ENCODE measurements at places on chromosomes 1 and 21. TPM values are rescaled to one million over a fixed set of nuclear protein-coding genes. Genes with fewer than 3 reads are reported as not detected.

Gene KRTAP21-2
- total RNA-seq, result not detected

Gene PLPPR4
- total RNA-seq, result not detected

Gene CD1D
- 0.07 TPM for total RNA-seq

- H3K4me3 ChIP-seq, result no peak overlapping the region
- H3K27me3 ChIP-seq, result no peaks in the 10 kb centered on the region
- H3K36me3 ChIP-seq, result peaks cover 29% of the 10 kb centered on the region
Observed at GRCh38 chr1:229133811-229134210, 137.1 kb upstream of the RAB4A start.

DNA sequence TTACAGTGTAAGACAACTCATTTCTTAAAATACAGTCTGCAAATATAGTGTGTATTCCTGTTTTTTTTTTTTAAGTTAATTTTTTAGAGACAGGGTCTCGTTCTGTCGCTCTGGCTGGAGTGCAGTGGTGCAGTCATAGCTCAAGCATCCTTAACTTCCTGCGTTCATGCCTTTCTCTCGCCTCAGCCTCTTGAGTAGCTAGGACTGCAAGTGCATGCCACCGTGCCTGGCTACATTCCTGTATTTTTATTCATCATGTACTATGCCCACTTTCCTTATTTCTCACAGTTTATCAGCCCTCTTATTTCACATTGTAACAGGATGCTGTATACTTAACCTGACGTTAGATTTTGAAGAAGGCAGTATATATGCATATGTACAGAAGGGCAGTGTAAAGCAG is 26.7 kb downstream of the MIER1 start:
- H3K4me1 ChIP-seq, result peaks cover 35% of the 10 kb centered on the region
- no peak for DNase-seq
- peaks cover 65% of the 10 kb centered on the region for H3K36me3 ChIP-seq
- H3K27ac ChIP-seq, result peak overlapping the region; percentile 4

DNA sequence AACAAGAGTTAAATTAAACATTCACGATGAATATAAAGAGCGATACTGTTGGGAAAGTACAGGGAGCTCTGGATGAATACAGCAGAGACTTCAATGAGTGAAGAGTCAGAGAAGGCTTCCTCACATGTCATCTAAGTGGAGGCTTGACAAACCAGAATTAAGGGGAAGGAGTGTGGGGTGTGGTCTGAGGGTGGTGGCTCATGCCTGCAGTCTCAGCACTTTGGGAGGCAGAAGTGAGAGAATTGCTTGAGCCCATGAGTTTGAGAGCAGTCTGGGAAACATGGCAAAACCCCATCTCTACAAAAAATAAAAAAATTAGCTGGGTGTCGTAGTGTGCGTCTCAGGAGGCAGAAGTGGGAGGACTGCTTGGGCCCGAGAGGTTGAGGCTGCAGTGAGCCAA is 8.7 kb downstream of the SDHB start:
- no peaks in the 10 kb centered on the region for H3K27me3 ChIP-seq
- H3K36me3 ChIP-seq, result peaks cover 31% of the 10 kb centered on the region
- no peak overlapping the region for H3K27ac ChIP-seq
- no peak overlapping the region for H3K4me3 ChIP-seq

DNA sequence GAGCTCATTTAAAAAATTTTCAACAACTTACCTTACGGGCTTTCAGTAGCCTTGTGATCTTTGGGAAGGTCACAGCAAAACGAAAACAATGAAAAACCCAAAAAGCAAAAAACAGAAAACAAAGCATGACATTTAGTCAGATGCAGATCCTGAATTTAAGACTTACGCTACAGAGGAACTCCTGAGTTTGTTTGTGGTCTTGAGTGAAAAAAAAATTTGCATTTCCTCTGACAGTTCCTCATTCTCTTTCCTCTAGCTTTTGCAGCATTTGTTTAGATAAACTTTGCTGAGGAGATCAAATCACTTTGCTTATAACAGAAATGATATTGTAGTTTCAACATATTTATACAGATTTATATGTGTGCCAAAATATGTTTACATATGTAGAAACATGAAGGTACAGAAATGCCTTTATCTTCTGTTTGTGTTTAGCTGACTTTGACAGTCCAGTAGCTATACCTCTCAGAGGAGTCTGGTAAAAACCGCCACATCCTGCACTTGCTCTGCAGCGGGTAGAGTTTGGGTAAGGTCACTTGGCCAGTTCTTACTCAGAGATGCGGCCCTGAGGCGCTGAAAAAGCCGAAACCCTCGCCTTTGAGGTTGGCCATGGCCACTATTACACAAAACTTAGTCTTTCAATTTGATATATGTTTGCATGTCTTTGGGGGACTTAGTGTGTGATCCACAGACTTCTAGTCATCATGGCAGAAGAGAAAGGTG is 142.5 kb downstream of the TNR start:
- no peak overlapping the region for H3K27ac ChIP-seq
- no peaks in the 10 kb centered on the region for H3K36me3 ChIP-seq
- H3K4me3 ChIP-seq, result no peak overlapping the region
- no peaks in the 10 kb centered on the region for H3K4me1 ChIP-seq

- H3K4me1 ChIP-seq, result no peaks in the 10 kb centered on the region
- no peaks in the 10 kb centered on the region for H3K27me3 ChIP-seq
- H3K4me3 ChIP-seq, result no peak overlapping the region
- no peaks in the 10 kb centered on the region for H3K36me3 ChIP-seq
- DNase-seq, result no peak
Observed at GRCh38 chr1:121413821-121414220, 229.0 kb downstream of the SRGAP2C start.

DNA sequence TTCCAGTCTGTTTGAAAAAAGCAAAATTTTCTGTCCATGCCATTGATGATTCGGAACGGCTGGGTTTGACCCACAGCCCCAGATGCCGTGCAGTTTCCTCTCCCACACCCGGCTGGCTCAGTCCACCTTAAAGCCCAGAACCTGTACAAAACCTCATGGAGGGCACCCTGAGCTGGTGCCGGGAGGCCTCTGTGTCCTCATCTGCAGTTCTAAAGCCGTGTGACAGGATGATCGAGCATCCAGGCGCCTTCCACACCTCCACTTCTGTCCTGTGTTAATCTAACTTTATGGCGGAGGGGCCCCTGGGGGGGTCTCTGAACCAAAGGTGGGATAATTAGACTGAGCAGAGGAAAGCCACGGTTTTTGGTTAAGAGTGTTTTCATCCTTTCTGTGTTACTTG is 49.6 kb downstream of the SLC37A1 start:
- H3K27ac ChIP-seq, result no peak overlapping the region
- no peak for DNase-seq
- H3K36me3 ChIP-seq, result peaks cover 28% of the 10 kb centered on the region
- H3K27me3 ChIP-seq, result no peaks in the 10 kb centered on the region

- H3K4me1 ChIP-seq, result no peaks in the 10 kb centered on the region
- no peak for DNase-seq
- no peak overlapping the region for H3K4me3 ChIP-seq
- no peak overlapping the region for H3K27ac ChIP-seq
- H3K36me3 ChIP-seq, result no peaks in the 10 kb centered on the region
- H3K27me3 ChIP-seq, result no peaks in the 10 kb centered on the region
Observed at GRCh38 chr1:191134796-191135195, 657.1 kb upstream of the BRINP3 start.

DNA sequence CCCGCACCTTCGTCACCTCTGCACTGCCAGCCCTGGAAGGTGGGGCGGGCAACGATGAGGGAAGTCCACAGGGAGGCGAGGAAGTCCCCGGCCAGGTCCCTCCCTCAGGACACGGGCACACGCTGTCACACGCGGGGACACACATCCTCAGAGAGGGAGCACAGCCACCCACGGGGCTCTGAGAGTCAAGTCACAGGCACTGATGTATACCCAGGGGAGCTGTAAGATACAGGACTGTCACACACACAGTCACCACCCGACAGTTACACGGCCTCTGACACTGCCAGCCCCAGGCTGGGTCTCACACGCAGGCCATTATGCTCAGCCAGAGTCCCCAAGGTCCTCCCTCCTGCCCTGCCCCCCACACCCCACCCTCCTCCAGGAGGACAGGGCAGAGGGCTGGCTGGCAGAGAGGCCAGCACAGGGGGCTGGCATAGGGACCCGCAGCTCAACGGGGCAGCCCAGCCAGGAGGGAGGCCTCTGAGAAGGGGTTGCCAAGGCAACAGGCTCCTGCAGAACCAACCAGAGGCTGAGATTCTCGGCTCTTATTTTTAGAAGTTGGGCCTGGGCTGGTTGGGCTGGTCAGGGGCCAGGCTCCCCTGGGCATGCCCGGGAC is 17.7 kb upstream of the ADGRB2 start:
- no peak overlapping the region for H3K27ac ChIP-seq
- H3K36me3 ChIP-seq, result no peaks in the 10 kb centered on the region
- no peak overlapping the region for H3K4me3 ChIP-seq
- no peaks in the 10 kb centered on the region for H3K4me1 ChIP-seq
- no peak for DNase-seq

GRCh38 chr21:24045373-24045772 is 1561.9 kb downstream of the MRPL39 start:
- H3K36me3 ChIP-seq, result no peaks in the 10 kb centered on the region
- no peak overlapping the region for H3K27ac ChIP-seq
- DNase-seq, result no peak
- no peak overlapping the region for H3K4me3 ChIP-seq
- H3K27me3 ChIP-seq, result no peaks in the 10 kb centered on the region

Measured in activated CD4-positive, alpha-beta T cell treated with anti-CD3 and anti-CD28 coated beads for 36 hours (primary cell).